ENCODE measurements at places on chromosomes 13 and 19.

DNA sequence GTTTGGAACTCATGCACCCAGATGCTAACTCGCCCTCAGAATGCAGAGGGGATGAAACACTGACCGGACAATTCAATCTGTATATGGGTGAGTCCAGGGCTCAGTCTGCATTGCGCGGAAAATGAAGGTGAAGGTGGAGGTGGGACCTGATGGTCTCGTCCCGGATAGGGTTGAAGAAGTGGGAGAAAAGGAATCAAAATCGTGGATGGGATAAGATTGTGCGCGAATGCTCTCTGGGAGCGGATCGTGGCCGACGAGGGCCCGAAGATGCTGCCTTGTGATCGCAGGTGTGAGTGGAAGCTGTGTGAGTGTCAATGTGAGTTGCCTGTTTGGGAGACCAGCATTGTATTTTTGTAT, 594 bp upstream of the ZNF850 start:
- DNase-seq, result no peak

DNA sequence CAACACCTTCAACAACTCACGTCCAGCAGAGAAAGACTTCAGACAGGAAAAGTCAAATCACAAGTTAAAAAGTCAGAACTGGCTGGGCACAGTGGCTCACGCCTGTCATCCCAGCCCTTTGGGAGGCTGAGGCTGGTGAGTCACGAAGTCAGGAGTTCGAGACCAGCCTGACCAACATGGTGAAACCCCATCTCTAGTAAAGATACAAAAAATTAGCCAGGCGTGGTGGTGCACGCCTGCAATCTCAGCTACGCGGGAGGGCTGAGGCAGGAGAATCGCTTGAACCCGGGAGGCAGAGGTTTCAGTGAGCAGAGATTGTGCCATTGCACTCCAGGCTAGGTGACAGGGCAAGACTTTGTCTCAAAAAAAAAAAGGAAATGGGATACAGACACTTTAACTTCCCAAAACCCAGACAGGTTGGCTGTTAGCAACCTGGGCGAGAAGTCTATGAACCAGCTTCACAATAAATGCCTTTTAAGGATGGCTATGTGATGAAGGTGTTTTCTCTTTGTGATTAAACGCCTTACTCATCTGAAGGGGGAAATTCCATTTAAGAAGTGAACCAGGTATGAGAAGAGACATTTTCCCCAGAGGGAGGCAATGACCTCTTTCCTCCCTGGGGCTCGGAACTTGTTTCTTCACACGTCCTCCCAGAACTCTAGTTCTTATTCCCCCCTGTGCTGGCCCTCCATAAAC, 80.4 kb downstream of the INSR start:
- no peak for DNase-seq

DNA sequence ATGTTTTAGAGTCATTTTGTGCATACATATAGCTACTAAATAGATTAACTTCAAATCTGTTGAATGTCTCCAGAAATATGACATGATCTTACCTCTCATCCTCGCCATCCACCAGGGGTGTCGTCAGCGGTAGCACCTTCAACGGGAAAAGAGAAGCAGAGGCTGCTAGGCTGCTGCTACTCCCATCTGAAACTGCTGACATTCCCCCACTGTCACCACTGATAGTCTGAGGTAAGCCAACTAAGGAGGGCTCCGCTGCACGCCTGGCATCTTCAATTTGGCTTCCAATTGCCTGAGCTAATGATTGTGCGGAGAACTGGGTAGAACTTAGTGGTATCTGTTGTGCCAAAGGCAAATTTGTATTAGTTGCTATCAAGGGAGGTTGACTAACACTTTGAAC, 3.1 kb downstream of the TSC22D1 start:
- DNase-seq, result no peak

- DNase-seq, result no peak
Measured at GRCh38 chr13:36261011-36261410, 36.6 kb downstream of the CCDC169 start.

DNA sequence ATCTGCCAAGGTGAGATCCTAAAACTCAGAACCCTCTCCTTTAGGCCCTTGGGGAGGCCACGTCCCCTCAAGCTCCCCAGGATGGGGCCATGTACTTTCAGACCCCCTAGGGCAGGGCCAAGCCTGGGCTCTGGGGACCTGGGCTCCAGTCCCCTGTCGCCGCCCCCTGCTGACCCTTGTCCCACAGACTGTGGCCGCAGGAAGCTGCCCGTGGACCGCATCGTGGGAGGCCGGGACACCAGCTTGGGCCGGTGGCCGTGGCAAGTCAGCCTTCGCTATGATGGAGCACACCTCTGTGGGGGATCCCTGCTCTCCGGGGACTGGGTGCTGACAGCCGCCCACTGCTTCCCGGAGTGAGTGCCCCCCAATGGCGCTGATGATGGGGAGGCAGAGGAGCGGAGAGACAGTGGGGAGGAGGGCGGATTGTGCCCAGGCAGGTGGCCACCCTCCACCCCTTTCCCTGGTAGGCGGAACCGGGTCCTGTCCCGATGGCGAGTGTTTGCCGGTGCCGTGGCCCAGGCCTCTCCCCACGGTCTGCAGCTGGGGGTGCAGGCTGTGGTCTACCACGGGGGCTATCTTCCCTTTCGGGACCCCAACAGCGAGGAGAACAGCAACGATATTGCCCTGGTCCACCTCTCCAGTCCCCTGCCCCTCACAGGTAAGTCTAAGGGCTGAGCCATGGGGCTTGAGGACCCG, 18.8 kb downstream of the HPN start:
- no peak for DNase-seq

DNA sequence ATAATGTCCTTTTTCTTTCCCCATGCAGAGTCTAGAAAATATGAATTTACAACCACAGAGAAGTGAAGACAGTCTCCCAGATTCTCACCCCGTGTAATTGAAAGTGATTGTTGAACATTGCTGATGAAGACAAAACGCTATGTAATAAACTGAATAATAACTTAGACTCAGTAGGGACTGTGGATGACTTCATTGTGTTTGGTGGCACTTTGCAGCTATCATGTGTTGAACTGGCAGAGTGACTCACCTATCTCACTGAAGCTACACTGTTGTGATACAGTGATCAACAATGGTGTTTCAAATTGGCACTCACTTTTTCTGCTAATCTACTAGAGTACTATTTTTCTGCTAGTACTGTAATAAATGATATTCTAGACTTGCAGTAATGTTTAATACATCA, 261.3 kb downstream of the DACH1 start:
- DNase-seq, result no peak

- no peak for DNase-seq
Measured at GRCh38 chr13:42656161-42656560, 82.2 kb downstream of the TNFSF11 start.

GRCh38 chr13:33139780-33140535, 123.7 kb downstream of the KL start:
- no peak for DNase-seq
